Spleen (tissue), 13 donors: ENCODE measurements at places on chromosomes 3 and 15. TPM values are rescaled to one million over a fixed set of nuclear protein-coding genes. Genes with fewer than 3 reads are reported as not detected.
A peak's percentile ranks its signal among the peaks of the same experiment; 100 is the strongest.

DNA sequence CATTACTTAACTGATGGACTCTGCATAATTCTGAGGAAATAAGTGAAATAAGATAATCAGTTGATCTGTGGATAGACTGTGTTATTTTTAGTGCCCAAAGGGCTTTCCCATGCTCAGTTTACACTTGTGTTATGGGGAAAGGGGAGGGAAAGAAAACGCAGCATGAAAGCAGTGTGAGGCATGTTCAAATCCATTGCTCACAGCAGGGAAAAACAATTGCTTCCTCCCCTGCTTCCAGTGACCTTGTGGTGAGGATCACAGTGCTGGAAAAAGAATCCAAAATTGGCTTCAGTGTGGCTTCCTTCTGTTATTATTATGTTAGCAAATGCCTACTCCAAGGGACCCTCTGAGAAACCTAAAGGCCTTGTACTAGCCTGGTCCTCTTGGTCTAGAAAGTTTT, 285.1 kb upstream of the CDIN1 start:
- DNase-seq, result no peak
- H3K27ac ChIP-seq, result peak overlapping the region; percentile 16
- no peak overlapping the region for H3K4me3 ChIP-seq
- no peaks in the 10 kb centered on the region for H3K27me3 ChIP-seq
- no peaks in the 10 kb centered on the region for H3K36me3 ChIP-seq
- H3K4me1 ChIP-seq, result no peaks in the 10 kb centered on the region

- H3K27me3 ChIP-seq, result no peaks in the 10 kb centered on the region
- H3K36me3 ChIP-seq, result peaks cover 5% of the 10 kb centered on the region
- no peak overlapping the region for H3K27ac ChIP-seq
- no peak for DNase-seq
Observed at GRCh38 chr15:45171912-45172311, 15.9 kb downstream of the SHF start.

SERINC4 gene
- not detected for total RNA-seq

DNA sequence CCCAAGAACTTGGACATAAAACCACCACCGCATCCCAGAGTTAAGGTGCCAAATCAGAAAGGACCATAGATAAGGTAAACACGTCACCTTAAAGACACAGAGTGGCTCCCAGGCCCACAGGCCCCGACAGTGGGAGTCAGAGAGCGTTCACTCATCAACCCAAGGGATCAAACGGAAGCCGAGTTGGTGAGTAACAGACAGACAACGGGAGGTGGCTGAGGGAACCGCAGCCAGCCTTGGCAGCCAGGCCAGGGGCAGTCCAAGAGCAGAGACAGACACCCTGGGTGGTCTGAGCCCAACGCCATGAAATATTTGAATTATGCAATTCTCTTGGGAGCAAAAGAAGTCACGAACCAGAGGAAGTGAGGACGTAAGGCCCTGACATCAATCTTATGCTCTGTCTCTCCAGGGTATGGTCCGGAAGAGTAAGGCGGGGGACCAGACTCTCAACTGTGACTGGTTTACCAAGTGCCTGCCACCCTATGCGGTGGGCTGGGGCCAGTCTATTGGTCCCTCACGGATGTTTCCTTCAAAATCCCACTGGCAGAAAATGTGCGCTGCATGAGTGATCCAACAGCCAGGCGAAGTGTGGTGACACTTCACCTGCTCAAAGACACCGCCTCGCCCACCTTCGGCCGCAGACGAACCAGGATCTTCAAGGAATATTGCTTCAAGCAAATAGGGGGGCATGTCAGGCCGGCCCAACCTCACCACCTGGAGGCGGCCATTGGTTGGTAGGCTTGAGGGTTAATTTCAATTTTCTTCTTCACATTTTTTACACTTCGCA, 34.3 kb downstream of the TMEM44 start:
- no peak overlapping the region for H3K4me3 ChIP-seq
- no peak for DNase-seq

- no peaks in the 10 kb centered on the region for H3K36me3 ChIP-seq
- DNase-seq, result no peak
- H3K4me3 ChIP-seq, result no peak overlapping the region
- H3K27ac ChIP-seq, result no peak overlapping the region
Observed at GRCh38 chr15:64781299-64781698, 5.9 kb upstream of the RBPMS2 start.

- peaks cover 95% of the 10 kb centered on the region for H3K27me3 ChIP-seq
- peak within 1 kb of the TSS; percentile 15 for H3K4me3 ChIP-seq
- no peak within 1 kb of the TSS for H3K27ac ChIP-seq
- no peaks in the 10 kb centered on the region for H3K36me3 ChIP-seq
Observed at GRCh38 chr15:73753250-73754130, at the start of gene INSYN1. TSS of gene INSYN1 (minus strand) at chr15:73753351. CDS start at chr15:73751130, 2,221 bp downstream.

DNA sequence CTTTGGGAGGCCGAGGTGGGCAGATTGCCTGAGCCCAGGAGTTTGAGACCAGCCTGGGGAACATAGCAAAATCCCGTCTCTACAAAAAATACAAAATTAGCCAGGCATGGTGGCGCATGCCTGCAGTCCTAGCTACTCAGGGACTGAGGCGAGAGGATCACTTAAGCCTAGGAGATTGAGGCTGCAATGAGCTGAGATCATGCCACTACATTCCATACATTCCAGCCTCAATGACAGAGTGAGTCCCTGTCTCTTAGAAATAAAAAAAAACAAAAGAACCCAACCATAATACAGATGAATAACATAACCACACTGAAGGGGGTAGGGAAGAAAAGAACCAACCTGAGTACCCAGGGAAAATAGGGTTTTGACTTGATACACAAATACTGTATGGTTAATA, 19.7 kb upstream of the CGNL1 start:
- no peak overlapping the region for H3K27ac ChIP-seq
- DNase-seq, result no peak
- peaks cover 24% of the 10 kb centered on the region for H3K27me3 ChIP-seq
- no peaks in the 10 kb centered on the region for H3K4me1 ChIP-seq
- H3K4me3 ChIP-seq, result no peak overlapping the region
- H3K36me3 ChIP-seq, result no peaks in the 10 kb centered on the region

C3orf85 gene
- total RNA-seq, result not detected

GRCh38 chr3:72032441-72033135, 247.6 kb upstream of the PROK2 start:
- no peaks in the 10 kb centered on the region for H3K27me3 ChIP-seq
- H3K36me3 ChIP-seq, result no peaks in the 10 kb centered on the region
- H3K4me1 ChIP-seq, result peaks cover 20% of the 10 kb centered on the region
- no peak overlapping the region for H3K4me3 ChIP-seq
- DNase-seq, result no peak
